ENCODE measurements at places on chromosomes 12 and 14.

DNA sequence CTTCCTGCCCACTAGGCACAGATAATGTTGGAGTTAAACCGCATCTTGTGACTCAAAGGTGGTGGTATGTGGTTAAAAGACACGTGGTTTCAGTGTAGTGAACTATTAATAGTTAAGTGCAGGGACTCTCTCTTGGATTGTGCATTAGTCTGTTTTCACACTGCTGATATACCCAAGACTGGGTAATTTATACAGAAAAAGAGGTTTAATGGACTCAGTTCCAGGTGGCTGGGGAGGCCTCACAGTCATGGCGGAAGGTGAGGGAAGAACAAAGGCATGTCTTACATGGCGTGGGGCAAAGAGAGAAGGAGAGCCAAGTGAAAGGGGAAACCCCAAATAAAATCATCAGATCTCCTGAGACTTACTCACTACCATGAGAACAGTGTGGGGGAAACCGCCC lies 362.3 kb downstream of the GLT1D1 start:
- no peak for DNase-seq

DNA sequence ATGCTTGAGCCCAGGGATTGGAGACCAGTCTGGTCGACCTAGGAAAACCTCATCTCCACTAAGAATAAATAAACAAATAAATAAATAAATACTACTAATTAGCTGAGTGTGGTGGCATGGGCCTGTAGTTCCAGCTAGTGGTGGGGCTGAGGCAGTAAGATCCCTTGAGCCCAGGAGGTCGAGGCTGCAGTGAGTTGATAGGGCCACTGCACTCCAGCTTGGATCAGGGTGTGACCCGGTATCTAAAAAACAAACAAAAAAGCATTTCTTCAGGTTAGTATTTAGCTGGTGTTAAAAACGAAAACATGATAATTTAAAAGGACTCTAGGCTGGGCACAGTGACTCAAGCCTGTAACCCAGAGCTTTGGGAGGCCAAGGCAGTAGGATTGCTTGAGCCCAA lies 1.2 kb upstream of the FGD4 start:
- DNase-seq, result no peak

DNA sequence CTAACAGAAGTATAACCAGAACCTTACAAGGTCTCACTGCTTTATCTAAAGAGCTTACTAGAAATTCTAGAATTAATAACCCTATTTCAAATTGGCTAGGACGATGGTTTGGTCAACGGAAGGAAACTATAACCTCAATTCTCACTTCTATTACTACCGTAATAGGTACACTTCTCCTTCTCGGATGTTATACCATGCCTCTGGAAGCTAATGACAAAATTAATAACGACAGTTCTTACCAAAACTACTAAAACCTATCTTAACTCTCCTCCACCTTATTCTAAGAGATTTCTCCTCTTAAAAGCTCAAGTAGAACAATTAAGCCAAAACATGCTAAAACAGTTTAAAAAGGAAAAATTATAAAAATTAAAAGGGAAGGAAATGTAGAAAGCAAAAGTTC lies 23.7 kb upstream of the UBC start:
- DNase-seq, result no peak

- no peak for DNase-seq
These were observed 878.1 kb downstream of the DIO2 start for GRCh38 chr14:79333198-79333546.

GRCh38 chr14:95808371-95808770 lies 68.3 kb upstream of the TUNAR start:
- no peak for DNase-seq

GRCh38 chr12:115973968-115974724 lies 303.3 kb downstream of the MED13L start:
- no peak for DNase-seq

- no peak for DNase-seq
These were observed 140.9 kb downstream of the ESRRB start for GRCh38 chr14:76516884-76517283.

DNA sequence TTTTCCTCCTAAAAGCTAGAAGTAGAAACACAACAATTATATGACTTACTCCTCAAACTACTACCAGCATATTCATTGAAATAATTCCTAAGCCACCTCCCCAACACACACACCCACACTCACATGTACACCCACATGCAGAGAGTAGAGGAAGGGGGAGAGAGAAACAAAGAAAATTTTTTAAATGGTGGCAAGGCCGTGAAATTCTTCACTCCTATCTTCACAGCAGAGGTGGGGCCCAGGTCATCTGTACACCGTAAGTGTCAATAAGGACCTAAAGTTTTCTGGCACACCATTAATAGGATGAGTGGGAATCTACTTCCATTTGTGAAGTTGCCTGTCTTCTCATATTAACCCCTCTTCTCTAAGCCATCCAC lies 73.9 kb upstream of the EGLN3 start:
- no peak for DNase-seq

DNA sequence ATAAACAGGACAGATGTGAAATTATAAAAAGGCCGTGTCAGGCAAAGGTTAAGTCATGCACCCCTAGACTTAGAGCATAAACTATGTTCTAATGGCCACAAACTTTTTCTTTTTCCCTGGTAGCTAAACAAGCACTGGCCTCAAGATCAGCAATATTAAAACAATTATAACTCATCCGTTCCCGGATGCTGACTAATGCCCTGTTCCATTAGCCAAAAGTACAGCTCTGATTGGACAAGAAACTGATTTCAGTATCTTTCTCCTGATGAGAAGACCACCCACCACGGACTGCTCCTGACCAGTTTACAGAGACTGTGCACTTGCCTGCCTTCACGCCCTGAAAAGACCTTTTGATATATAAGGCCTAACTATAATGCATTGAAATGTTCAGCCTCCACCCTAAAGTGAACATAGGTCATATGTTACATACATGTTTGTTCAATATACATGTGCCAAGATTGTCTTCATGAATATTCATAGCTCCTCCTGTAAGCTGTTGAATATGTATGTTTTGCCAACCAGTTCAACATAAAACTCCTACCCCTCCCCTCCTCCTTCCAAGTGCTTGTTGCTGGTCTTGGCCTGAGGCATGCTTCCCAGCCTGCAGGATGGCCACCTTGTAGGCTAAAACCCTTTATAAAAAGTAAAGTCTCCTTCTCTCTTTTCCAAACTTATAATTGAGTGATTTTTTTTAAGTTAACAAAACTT lies 162.0 kb downstream of the IPO8 start:
- DNase-seq, result no peak

DNA sequence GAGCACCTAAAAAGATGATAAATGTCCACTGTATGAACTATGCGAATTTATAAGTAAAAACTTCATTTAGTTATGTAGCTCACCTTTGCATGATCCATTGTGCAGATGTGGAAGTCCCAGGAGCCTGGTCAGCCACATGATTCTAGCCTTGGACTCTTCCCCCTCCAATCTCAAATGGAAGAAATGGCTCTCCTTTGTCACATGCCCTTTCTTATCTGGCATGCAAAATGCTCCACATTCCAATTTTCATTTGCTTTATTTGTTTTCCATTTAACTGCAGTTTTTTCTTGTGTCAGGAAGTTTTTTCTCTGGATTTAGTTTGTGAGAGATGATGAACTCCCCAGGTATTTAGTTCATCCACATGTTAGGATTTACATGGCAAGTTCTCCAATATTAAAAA lies 73.8 kb downstream of the DYRK2 start:
- DNase-seq, result no peak

- DNase-seq, result no peak
These were observed 5.2 kb downstream of the WDR20 start for GRCh38 chr14:102144914-102145313.

DNA sequence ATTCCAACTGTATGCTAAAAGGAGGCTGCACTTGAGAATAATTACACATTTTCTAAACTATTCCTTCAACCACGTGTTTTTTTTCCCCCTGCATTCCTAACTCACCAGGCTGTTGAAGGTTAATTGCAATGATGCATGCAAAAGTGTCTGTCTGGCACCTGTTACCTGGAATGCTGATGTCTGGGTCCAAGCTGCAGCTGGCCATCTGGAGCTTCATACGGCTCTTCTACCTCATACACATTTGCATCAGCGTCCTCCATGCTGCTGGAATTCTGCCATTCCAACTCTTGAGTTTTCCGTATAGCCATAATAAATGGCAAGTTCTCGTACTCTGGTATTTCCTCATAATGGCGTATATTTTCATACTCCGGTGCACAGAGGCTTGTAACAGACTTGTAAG lies 8.6 kb downstream of the FGD6 start:
- no peak for DNase-seq

GRCh38 chr14:100031506-100032281 lies 33.5 kb upstream of the EVL start:
- no peak for DNase-seq

DNA sequence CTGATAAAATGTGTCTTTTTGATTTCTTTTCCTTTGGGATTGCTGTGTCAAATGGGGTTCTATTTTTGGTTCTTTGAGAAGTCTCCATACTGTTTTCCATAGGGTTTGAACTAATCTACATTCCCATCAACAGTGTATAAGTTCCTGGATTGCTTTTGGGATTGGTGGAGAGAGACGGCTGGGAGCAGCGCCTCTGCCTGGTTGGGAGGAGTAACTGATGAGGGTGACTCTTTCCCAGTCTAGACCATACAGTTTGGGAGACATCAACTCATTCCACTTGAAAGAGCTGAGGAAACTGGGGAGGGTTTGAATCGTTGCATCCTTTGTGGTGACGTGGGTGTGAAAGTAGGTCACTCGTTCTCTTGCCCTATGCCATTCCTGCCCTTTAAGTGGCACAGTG lies 42.3 kb upstream of the KCNA1 start:
- DNase-seq, result no peak

DNA sequence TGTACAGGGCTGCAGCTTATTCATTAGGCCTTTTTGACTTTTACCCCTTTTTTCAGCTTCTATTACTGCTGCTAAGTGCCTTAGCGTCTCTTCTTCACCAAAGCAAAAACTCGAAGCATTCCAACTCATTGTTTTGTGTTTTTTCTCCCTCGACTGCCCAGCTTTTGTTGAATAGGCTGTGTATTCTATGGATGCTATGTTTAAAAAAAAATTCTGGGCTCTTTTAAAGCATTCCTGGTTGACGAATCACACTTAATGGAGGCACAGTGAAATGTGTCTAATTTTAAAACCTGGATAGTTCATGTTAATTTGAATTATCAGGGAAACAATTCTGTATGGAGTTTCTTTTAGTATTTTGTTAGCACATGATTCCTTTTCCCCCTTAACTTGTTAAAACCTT lies 29.7 kb downstream of the KTN1 start:
- DNase-seq, result no peak

DNA sequence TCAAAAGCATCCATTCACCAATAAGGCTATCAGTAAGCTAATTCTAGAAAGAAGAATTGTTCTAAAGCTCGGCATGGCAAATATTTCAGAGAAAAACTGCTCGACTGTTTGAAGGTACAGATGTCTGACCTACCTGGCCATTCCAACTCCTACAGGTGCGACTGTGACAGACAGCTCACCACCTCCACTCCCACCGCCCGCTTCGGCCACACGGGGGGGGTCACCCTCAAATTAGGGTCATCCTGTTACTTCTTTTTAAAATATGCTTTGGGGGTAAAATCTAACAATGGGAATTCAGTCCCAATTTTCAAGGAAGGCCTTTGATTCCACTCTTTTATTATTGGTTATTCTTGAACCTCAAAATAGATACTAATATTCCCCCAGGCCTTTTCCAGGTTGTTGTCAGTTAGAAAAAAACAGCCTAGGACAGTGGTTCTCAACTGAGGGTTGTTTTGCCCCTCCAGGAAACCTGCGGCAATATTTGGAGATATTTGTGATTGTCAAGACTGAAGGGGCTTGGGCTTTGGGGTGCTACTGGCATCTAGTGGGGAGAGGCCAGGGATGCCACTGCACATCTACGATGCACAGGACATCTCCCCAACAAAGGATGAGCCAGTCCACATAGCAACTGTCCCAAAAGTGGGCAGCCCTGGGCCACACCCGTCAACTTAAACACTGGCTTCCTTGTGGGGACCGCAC lies 81.2 kb downstream of the BCL11B start:
- no peak for DNase-seq

DNA sequence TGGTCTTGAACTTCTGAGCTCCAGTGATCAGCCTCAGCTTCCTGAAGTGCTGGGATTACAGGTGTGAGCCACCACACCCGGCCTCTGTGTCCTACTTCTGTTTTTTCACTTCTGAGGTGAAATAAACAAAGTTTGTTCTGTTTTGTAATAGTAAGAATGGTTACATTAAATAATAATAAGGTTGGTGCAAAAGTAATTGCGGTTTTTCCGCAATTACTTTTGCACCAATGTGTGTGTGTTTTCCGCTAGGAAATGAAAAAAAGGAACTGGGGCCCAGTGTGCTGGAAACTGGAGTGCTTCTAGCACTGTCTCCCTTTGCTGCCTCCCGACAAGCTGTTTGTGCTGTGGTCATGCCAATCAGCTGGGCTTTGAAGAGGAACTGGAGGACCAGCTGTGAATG lies 140.9 kb downstream of the NTS start:
- DNase-seq, result no peak

DNA sequence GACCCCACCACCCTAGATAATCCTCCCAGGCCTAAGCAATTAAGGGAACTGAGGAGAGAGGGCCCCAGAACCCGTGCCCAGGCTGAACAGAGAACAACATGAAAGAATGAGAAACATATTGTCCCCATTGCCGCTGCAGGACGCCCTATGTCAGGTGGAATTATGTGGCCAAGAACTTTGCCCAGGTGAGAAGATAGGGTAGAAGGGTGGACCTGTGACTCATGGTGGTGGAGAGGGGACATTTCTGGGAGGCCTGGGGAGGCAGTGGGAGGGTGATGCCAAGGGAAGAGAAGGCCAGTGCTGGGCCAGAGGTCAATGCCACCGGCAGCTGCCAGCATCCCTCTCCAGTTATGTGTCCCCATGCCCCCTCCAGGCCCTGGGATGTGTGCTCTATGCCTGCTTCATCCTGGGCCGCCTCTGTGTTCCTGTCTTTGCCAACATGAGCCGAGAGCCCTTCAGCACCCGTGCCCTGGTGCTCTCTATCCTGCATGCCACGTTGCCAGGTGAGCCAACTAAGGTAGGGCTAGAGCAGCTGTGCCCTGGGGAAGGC lies 15.5 kb downstream of the SOAT2 start:
- no peak for DNase-seq

- no peak for DNase-seq
These were observed 431.3 kb downstream of the NPAS3 start for GRCh38 chr14:33369972-33370371.

DNA sequence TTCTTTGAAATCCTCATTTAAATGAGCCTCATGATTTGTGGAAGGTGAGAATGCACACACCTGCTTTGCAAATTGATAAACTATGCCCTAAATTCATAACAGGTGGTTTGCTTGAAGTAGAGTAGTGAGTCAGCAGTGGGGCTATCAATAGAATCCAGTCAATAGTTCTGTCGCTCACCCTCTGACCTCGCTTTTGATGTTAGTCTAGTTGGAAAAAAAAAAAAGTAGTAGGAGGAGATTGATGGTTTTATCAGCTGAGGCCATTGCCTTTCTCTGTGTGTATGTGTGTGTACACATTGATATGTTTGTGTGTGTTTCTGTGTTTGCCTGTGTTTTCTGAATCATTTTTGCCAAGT lies 267.3 kb downstream of the SNAPC1 start:
- no peak for DNase-seq

Data from cardiac septum (tissue), 1 donor.